ENCODE measurements at places on chromosomes 5 and 9.

DNA sequence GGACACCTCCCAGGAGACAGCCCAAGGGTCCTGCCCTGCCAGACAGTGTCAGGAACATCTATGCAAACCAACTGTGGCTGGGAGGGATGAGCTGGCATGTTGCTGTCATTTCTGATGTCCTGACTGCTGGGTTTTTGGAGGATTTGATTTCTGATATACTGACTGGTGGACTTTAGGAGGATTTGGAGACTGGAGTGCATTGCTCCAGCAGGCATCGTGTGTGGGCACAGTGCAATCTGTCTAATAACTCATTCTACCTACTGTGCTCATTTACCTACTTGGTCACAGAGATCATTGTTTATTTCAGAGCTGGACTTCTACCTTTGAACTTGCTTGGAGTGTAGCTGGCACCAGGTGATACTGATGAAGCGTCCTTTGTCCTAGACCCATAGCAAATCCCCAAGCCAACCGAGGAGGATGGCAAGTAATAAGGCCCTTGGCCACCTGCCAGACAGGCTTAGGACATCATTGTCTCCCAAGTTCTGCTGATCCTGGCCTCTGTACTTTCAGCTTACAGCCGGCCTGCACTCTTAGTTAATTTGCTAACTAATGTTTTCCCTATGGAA, 124.3 kb upstream of the ICE1 start:
- DNase-seq, result no peak

DNA sequence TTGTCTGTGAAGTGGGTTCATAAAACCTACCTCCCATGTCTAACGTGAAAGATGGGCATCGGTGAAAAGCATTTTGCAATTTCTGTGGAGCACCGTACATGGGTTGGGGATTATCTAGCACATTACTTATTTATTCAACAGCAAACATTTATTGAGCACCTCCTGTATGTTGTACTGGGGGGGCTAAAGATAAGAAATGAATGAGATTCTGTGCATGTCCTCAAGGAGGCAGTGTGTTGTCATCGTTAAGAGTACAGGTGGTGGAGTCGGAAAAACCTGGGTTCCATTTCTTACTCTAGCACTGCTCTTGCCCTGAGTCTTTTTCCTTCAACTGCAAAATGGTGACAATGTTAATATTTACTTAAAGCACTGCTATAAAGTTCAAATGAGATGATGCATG, 30.4 kb upstream of the DENND1A start:
- no peak for DNase-seq

- no peak for DNase-seq
These were observed 12.7 kb downstream of the RHOBTB3 start for GRCh38 chr5:95743877-95744276.

GRCh38 chr9:77016121-77016525, 3.3 kb upstream of the FOXB2 start:
- no peak for DNase-seq

DNA sequence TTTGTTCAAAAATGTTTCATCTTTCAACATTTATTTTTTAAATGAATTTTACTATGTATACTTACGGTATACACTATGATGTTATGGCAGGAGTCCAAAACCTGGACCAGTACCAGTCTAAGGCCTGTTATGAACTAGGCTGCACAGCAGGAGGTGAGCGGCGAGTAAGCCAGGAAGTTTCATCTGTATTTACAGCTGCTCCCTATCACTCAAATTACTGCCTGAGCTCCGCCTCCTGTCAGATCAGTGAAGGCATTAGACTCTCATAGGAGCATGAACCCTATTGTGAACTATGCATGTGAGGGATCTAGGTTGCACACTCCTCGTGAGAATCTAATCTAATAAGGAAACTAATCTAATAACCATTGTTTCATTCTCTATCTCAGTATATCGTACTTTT, 715.5 kb upstream of the PTPRD start:
- DNase-seq, result no peak

- DNase-seq, result no peak
These were observed 18.1 kb downstream of the GRXCR2 start for GRCh38 chr5:145854651-145855258.

- DNase-seq, result no peak
These were observed 40.8 kb downstream of the GRAMD2B start for GRCh38 chr5:126464016-126464415.

GRCh38 chr5:57503433-57503832, 20.8 kb upstream of the ACTBL2 start:
- no peak for DNase-seq

DNA sequence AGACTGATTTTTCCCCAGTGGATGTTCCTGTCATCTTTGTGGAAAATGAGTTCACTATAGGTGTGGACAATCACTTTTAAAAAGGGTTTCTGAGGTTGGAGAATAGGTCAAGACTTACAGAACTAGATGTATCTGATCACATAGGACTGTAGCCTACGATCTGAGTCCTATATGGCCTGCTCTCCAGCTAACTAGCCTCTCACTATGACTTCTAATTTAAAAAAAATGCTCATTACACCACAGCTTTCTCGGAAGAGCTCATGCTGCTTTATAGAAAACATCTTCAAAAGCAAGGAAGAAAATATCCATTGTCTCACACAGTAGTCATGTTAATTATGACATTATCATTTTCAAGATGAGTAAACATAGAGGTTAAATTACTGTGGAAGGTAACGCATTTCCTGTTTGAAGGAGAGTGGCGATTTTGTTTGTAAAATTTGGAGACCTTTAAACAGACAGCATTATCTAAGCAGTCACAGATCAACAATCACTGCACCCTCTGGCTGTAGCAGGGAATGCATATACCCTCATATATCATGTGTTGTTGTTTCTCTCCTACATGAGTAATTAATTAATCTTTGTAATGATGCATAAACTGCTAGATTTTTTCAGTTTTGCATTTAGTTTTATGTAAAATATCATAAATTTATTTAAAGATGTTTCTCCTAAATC, 573.7 kb downstream of the GABRG2 start:
- DNase-seq, result no peak

DNA sequence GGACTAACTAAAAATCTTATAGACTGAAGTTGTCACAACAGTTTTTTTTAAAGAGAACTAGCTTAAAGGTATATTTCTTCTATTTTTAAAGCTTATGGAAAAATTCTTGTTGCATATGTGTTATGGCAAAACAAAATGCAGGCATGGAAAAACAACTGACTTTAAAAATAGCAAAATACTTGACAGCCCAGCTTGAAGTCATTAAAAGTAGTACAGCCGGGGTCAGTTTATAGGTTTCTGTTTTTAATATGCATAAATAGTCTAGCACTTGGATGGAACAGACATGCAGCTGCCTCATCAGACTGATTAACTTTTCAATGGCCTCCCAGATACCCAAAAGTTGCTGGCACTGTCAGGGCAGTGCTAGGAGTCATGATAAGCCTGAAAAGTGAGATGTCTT, 22.3 kb upstream of the ARL15 start:
- DNase-seq, result no peak

GRCh38 chr5:146043722-146044121, 61.7 kb downstream of the PLAC8L1 start:
- no peak for DNase-seq

GRCh38 chr5:13472842-13473241, 471.6 kb downstream of the DNAH5 start:
- no peak for DNase-seq

GRCh38 chr5:87770016-87770570, 357.4 kb upstream of the CCNH start:
- DNase-seq, result no peak

- no peak for DNase-seq
These were observed 2.5 kb downstream of the PTGES2 start for GRCh38 chr9:128124873-128125579.

Data from SW 1271 (cell line).